Activated naive CD4-positive, alpha-beta T cell treated with anti-CD3 and anti-CD28 coated beads for 36 hours (primary cell): ENCODE measurements at places on chromosomes 3 and 15. TPM values are rescaled to one million over a fixed set of nuclear protein-coding genes. Genes with fewer than 3 reads are reported as not detected.

DNA sequence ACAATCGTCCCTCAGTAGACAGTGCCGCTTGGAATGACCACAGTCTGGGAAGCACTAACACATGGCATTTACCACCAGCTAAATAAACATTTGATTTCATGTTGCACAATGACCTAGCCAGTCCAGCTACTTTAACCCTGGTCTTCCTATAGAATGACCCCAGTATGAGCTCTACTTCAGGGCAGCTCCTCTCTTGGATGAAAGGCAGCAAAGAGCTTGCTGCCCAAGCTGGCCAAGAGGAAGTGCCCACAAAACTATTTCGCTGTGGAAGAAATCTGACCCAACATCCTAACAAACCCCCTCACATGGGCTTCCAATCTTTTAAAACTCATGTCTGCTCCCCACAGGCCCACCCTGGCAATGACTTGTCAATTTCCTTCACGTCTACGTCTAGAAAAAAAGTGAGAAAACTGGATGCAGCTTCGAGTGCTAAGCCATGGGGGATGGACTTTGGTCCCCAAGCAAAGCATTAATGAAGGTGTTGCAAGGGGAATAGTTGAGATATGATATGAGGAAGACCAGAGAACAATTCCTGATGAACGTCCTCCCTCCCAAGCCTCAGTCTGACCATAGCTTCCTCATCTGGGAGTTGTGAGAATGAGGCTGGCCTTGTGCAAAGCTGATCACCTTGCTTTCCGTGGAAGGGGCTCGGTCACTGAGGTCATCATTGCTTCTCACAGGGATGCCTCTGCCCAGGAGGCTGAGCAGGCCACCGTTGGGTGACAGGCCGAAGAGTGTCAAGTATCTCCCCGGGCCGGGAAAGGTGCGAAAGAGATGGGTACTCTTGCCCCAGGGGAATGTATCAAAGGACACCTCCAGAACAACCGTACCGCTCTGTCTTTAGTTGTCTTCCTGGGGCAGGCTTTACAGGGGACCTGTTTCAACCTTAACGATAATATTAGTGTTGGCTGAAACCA, 964 bp downstream of the SLC25A20 start:
- H3K4me3 ChIP-seq = peak overlapping the region; percentile 92
- H3K27ac ChIP-seq = peak overlapping the region; percentile 91
- H3K4me1 ChIP-seq = peaks cover 29% of the 10 kb centered on the region
- peak; percentile 18 for DNase-seq

DNA sequence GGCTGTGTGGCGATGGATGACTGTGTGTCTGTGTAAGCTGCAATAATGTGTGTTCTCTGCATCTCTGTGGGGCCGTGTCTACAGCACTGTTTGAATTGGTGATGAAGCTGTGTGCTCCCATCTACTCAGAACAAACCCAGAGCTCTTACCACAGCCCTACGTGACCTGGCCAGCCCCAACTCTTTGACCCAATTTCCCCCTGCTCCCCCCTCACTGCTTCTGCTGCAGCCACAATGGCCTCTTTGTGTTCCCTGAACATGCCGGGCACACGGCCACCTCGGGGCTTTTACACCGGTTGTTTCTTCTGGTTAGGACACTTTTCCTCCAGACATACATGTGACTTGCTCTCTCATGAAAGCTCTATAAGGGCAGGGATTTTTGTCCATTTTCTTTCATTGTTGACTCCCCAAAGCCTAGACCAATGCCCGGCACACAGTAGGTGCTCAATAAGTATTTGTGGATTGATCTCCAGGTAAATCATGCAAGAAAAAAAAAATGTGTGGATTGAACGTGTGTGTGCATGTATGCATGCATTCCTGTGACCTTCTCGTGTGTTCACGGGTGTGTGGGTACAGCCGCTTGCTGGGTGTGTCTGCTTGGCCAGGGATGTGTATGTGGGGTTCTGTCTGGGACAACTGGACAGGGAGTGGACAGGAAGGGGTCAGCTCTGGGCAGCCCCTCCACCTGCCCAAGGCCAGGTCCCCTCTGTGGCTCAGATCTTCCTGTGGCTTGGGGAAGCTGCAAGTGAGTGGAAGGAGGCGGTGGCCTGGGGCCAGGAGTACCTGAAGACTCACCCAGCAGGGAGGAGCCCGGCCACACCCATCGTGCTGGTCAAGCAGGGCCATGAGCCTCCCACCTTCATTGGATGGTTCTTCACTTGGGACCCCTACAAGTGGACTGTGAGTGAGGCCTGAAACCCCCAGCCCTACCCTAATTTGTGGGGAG, 14.8 kb downstream of the VILL start:
- no peak overlapping the region for H3K27ac ChIP-seq
- peaks cover 7% of the 10 kb centered on the region for H3K36me3 ChIP-seq
- H3K4me1 ChIP-seq = peaks cover 11% of the 10 kb centered on the region
- H3K4me3 ChIP-seq = no peak overlapping the region
- no peaks in the 10 kb centered on the region for H3K27me3 ChIP-seq

- H3K27ac ChIP-seq = peak overlapping the region; percentile 60
- peak; percentile 45 for DNase-seq
- peaks cover 68% of the 10 kb centered on the region for H3K4me1 ChIP-seq
- H3K36me3 ChIP-seq = peaks cover 10% of the 10 kb centered on the region
Observed at GRCh38 chr15:90095521-90095959, 6.7 kb downstream of the IDH2 start.

GRCh38 chr3:46954178-46954577, 22.4 kb downstream of the CCDC12 start:
- peaks cover 10% of the 10 kb centered on the region for H3K36me3 ChIP-seq
- H3K27me3 ChIP-seq = no peaks in the 10 kb centered on the region
- no peak for DNase-seq
- H3K4me1 ChIP-seq = peaks cover 82% of the 10 kb centered on the region

- no peaks in the 10 kb centered on the region for H3K27me3 ChIP-seq
- H3K36me3 ChIP-seq = no peaks in the 10 kb centered on the region
- no peak overlapping the region for H3K4me3 ChIP-seq
- H3K27ac ChIP-seq = no peak overlapping the region
Observed at GRCh38 chr3:65729973-65730372, 308.7 kb downstream of the MAGI1 start.

DNA sequence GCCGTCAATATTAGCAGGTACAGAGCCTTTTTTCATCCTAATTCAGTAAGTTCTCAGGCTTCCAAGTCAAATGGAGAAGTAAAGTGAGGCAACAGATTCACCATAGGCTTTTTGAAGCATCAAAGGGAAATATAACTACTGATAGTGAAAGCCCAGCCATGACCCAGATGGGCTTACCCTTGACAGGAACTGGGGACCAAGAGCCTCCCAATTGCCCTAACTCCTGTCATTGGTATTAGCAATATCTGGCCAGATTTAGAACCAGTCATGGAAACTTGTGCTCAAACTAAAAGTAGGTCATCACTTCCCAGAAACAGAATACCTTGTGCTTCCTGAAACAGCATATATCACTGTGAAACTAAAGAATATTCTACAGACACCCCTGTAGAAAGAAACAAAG, 33.0 kb downstream of the NME9 start:
- peak; percentile 74 for DNase-seq
- no peaks in the 10 kb centered on the region for H3K27me3 ChIP-seq
- peaks cover 38% of the 10 kb centered on the region for H3K4me1 ChIP-seq
- H3K36me3 ChIP-seq = peaks cover 35% of the 10 kb centered on the region
- H3K4me3 ChIP-seq = peak overlapping the region; percentile 15

DNA sequence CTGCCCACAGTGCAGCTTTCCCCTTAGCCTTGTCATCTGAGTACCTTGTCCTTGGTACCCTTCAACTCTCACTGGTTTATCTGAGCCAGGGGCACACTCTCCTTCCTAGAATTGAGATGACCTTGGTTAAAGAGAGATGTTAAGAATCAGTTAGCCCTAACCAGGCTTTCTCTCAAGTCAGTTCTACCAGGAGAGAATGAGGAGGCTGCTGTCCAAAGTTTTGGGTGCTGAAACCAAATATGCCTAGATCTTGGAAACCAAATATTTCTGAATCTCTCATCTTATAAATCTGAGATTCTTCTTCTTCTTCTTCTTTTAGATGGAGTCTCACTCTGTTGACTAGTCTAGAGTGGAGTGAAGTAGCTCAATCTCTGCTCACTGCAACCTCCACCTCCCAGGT, 12.0 kb upstream of the CTXND1 start:
- DNase-seq = no peak
- no peak overlapping the region for H3K27ac ChIP-seq
- no peaks in the 10 kb centered on the region for H3K36me3 ChIP-seq
- H3K4me1 ChIP-seq = no peaks in the 10 kb centered on the region

GRCh38 chr3:181561139-181562031, 150.3 kb upstream of the SOX2 start:
- H3K27ac ChIP-seq = no peak overlapping the region
- no peaks in the 10 kb centered on the region for H3K4me1 ChIP-seq
- H3K27me3 ChIP-seq = no peaks in the 10 kb centered on the region
- H3K4me3 ChIP-seq = no peak overlapping the region
- DNase-seq = no peak

GRCh38 chr3:135917076-135917475, 48.5 kb upstream of the PPP2R3A start:
- H3K36me3 ChIP-seq = no peaks in the 10 kb centered on the region
- DNase-seq = no peak
- H3K27me3 ChIP-seq = peaks cover 7% of the 10 kb centered on the region
- H3K4me3 ChIP-seq = no peak overlapping the region
- H3K27ac ChIP-seq = no peak overlapping the region

DNA sequence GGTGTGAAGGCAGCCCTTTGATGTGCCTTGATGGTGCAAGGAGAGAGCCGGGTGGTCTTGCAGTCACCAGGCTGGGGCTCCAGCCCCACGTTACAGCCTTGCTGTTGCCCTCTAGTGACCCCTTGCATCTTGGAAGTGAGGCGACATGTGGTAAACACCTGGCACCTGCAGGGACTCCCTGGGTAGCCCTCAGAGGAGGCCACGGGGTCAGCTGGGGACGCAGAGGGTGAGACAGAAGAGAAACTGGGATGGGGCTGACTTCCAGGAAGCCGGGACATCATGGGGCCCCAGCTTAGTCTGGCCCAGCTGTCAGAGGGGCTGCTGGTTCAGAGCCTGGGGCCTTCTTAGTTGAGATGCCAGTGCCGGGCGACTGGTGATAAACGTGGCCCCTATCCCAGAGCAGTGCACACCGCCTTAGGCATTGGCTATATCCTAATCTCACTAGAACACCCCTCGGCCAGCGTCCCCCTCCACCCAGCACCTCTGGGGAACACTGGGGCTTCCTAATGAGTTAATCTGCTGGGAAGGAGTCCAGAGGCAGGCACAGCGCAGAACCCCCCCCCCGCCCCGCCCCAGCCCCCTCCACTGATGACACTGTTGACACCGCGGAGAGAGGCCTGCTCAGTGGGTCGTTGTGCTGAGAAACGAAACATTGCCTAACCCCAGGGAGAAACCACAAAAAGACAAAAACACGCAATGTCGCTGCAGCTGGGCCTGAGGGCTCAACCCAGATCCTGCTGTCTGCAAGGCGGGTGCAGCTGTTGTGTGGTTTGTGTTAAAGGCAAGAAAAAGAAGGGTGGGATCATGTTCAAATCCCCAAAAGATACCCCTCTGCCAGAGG, 60.5 kb upstream of the KLF13 start:
- no peaks in the 10 kb centered on the region for H3K27me3 ChIP-seq
- peak; percentile 81 for DNase-seq
- peak overlapping the region; percentile 67 for H3K27ac ChIP-seq

DNA sequence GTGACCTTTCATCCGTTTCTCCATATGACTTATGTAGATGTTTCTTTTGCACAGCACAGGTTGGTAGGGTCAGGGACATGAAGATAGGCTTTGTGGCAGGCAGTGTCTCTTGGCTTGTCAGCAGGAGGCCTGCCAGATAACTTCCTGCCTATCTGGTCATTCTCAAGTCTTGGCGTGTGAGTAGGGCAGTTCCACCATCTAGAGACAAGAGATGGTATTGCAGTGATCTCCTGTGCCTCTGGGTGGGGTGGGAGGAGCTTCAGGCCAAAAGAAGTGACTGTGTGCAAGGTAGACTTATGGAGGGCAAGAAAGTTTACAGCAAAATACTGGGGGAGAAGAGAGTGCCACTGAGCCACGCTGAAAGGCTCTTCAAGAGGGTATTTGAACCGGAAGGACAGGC, 11.0 kb downstream of the TEX264 start:
- no peak overlapping the region for H3K4me3 ChIP-seq
- H3K27ac ChIP-seq = peak overlapping the region; percentile 38
- DNase-seq = peak; percentile 87
- H3K36me3 ChIP-seq = peaks cover 27% of the 10 kb centered on the region

- no peaks in the 10 kb centered on the region for H3K27me3 ChIP-seq
- H3K4me1 ChIP-seq = no peaks in the 10 kb centered on the region
- H3K36me3 ChIP-seq = peaks cover 31% of the 10 kb centered on the region
- H3K27ac ChIP-seq = no peak overlapping the region
- H3K4me3 ChIP-seq = no peak overlapping the region
Observed at GRCh38 chr3:94099311-94099710, 36.5 kb downstream of the NSUN3 start.

GRCh38 chr3:195093731-195094130, 177.2 kb downstream of the XXYLT1 start:
- no peak overlapping the region for H3K4me3 ChIP-seq
- no peaks in the 10 kb centered on the region for H3K36me3 ChIP-seq
- DNase-seq = no peak
- no peak overlapping the region for H3K27ac ChIP-seq

- no peaks in the 10 kb centered on the region for H3K36me3 ChIP-seq
- no peak for DNase-seq
- no peaks in the 10 kb centered on the region for H3K27me3 ChIP-seq
- no peak overlapping the region for H3K27ac ChIP-seq
Observed at GRCh38 chr15:37636736-37637135, 297.7 kb upstream of the TMCO5A start.

- no peaks in the 10 kb centered on the region for H3K27me3 ChIP-seq
- H3K27ac ChIP-seq = no peak overlapping the region
- H3K4me3 ChIP-seq = no peak overlapping the region
Observed at GRCh38 chr3:186237915-186238314, 124.1 kb downstream of the DGKG start.

DNA sequence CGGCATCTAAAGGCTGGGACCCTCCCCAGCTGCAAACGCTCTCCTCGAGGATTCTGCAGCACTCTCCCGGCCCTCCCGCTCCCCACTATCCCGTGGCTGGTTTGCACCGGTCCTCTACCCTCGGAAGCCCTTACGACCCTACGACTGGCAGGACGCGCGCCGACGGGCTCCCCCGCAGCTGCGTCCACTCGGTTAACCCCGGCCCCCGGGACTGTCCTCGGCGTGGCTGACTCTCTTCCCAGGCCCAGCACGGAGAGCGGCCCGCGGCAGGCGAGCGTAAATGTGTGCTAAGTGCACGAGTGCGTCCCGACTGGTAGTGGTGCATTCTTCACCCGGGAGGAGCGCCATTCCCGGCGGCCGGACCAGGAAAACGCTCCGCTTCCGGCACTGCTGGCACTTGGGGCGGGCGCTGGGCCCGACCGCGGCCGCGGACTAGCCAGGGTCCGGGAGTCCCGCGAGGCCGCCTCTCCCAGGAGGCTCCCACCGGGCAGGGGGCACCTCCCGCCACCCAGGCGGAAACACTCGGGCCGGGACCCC, 508 bp downstream of the GORASP1 start:
- H3K4me3 ChIP-seq = peak overlapping the region; percentile 82
- no peaks in the 10 kb centered on the region for H3K27me3 ChIP-seq
- H3K4me1 ChIP-seq = peaks cover 45% of the 10 kb centered on the region
- H3K27ac ChIP-seq = peak overlapping the region; percentile 8

POPDC2 gene
- total RNA-seq = 1.5 TPM

NOX5 gene
- not detected for total RNA-seq

C3orf52 gene
- total RNA-seq = 3.8 TPM
